ENCODE measurements at places on chromosomes 2 and 18. TPM values are rescaled to one million over a fixed set of nuclear protein-coding genes. Genes with fewer than 3 reads are reported as not detected.

GRCh38 chr18:34794348-34794747, 84.2 kb downstream of the DTNA start:
- no peak for DNase-seq

GRCh38 chr18:47909484-47909883, 21.0 kb downstream of the SMAD2 start:
- no peak for DNase-seq

DNA sequence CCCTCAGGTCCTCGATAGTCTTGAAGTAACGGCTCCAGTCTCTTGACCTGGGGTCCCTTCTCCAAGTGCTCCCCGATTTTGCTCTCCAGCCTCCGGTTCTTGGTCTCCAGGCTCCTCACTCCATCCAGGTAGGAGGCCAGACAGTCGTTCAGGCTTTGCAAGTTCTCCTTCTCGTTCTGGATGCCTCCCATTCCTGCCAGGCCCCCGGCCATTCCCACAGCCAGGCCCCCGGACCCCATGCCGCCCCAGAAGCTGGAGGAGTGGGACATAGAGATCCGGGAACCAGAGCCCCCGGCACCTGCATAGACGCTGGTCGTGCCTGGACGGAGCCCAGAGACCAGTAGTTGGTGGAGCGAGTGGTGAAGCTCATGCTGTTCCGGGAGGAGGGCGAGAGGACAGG, 29.0 kb upstream of the RAB31 start:
- no peak for DNase-seq

DNA sequence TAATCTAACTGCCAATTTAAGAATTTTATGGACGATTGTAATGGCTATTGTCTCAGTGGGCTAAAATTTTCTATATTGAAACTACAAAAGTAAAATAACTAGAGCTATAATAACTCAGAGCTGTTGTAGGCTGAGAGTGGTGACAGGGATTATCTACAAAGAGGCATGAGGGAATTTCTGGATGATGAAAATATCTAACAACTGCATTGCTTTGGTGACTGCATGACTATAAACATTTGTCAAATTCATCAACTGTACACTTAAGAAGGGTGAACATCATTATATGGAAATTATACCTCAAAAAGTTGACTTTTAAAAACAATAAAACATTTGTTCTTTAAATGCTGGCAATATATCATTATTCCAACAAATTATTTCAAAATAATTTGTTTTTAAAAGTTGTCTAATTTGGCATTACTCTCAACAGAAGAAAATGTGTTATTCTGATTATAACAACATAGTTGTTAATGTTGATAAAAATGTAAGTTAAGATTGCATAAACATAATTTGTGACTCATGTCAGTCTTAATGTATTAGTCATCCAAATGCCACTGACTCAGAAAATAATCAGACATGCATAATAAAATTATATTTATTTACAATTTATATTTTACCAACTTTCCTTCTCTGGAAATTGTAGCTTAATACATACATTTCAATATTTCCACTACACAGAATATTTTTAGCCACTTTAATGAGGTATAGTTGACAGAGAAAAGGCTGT, 865.1 kb upstream of the VRK2 start:
- DNase-seq: no peak

DNA sequence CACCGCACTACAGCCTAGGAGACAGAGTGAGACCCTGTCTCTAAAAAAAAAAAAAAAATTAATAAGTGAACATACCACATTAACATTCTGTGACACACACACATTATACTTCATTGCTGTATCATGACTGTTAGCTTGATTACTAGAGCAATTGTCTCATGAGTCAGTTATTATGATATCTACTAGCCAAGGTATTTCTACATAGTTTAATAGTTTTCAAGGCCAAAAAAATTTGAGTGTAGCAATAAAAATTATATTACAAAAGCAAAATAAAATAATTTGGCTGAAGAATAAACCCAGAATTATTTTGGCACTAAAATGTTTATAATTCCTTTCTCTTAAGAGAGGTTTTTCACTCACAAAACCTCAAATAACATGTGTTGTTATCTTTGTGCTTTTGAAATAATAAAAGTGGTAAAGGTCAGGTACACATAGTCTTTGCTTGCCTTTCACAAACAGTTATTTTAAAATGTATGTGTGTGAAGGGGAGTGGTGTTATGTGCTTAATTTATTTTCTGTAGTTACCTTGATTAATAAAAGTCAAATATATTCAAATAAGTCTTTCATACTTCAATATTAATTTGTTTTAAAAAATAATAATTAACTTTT, 136.9 kb upstream of the SPOPL start:
- DNase-seq: no peak

DNA sequence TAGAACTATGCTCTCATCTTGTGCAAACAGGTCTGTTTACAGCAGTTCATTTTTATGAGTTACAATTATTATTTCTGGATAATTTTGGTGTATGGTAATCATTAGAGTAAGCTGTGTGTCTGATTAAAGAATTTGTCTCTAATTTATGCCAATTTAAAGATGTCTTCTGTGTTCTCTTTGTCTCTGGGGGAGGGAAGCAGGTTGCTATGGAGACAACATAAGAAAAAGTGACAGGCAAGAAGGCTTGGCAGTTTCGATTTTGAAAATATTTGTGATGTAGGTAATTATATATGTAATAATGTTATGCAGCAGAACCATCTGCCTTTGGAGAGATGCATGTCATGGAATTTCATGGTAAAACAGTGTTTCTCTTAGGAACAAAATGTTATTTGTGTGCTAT, 78.2 kb downstream of the SH3RF3 start:
- DNase-seq: no peak

GRCh38 chr2:62303788-62304187, 107.9 kb downstream of the B3GNT2 start:
- no peak for DNase-seq

DNA sequence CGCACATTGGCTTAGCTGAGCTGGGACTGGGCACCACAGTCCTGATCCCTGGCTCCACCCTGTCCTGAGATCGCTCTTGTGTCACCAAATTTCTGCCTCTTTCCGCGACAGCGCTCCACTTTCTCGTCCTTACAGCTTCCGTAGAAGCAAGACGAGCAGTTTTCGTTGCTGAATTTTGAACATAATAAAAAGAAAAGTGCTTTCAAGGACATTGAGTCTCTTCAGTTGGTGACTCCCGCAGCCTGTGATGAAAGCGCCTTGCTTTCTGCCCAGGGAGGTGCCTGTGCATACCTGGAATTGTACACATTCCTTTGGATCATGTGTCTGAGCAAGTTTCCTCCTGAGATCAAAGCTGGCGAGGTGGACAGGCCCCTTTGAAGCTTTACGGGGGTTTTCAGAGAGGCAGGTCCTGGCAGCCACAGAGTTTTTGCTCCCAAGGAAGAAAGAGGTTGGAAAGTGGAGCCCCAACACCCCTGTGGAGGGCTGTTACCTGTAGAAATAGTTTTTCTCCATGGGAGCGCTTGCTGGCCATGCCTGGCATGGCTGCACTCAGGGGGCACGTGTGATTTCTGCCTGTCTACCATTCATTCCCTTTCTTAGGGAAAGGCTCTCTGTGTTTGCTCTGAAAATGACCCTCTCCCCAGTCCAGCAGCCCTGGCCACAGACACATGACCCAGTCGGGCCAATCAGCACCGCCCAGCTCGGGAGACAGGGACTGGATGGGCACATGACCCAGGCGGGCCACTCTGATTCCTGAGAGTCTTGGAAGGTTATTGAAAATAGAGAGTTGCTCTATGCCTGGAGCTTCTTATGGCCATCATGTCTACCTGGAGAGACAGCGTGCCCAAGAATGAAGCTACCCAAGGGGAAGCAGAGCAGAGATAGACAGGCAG, 115.6 kb upstream of the OTOS start:
- no peak for DNase-seq

GRCh38 chr2:239114119-239114581, 266.3 kb downstream of the TWIST2 start:
- DNase-seq: no peak

- DNase-seq: no peak
These were observed 158.0 kb downstream of the BARD1 start for GRCh38 chr2:214651451-214651850.

DNA sequence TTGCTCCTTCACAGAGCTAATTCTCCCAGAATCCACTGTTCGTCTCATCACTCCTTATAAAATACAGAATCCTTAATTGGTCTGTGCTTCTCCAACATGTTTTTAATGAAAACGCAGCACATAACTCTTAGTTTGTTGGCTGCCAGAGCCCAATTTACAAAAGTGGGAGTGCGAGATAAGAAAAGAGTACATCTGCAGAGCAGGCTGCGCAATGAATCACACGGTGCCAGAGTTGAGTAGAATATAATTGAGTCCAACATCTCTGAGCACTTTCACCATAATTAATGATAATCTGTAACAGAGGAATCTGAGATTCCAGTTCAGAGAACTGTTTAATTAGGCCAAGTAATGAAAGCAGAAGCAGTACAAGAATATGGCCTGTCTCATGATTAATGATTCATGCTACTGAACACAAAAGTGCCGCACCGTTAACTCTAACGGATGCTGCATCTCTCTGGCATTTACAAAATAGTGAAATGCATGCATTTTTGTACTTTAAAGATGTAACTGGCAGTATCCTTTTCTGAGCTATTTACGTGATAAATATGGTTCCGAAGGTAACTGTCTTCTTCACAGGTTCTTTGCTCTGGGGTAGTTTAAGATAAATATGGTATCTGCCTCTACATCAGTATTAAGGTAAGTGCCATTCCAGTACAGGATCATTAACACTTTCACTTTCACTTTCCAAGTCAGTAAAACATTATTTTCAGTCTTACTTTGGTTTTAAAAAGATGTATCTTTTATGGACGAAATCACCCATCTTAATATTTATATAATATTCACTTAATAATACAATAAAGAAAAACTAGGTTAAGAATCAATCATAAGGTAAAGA, 785.6 kb downstream of the NR4A2 start:
- DNase-seq: no peak

DNA sequence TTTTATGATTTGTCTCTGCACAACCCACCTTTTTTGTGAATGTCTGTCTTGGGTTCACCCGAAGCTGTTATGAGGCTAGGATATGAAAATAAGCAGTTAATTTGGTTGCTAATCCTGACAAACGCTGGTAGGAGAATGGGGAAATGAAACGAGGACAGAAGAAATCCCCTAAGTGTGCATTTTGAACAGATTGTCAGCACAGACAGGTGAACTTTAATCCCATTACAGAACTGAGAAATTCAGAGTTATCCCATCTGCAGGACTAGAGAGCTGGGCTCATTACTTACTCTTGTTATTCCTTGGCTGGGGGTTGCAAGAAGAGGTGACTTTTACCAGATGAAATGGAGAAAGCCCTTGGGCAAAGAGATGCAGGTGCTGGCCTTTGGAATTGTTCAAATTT, 123.3 kb upstream of the NYAP2 start:
- no peak for DNase-seq

- no peak for DNase-seq
These were observed 266.6 kb downstream of the CYP26B1 start for GRCh38 chr2:71880846-71881610.

Gene TYW5
- total RNA-seq: 9.5 TPM

Gene TMEM169
- 0.46 TPM for total RNA-seq

Gene LRP1B
- 3.6 TPM for total RNA-seq

All from omental fat pad (tissue), 4 donors.